ENCODE measurements at places on chromosomes 3 and 15.
A peak's percentile ranks its signal among the peaks of the same experiment; 100 is the strongest.

- DNase-seq: no peak
These were observed 21.9 kb upstream of the USP13 start for GRCh38 chr3:179630753-179631451.

DNA sequence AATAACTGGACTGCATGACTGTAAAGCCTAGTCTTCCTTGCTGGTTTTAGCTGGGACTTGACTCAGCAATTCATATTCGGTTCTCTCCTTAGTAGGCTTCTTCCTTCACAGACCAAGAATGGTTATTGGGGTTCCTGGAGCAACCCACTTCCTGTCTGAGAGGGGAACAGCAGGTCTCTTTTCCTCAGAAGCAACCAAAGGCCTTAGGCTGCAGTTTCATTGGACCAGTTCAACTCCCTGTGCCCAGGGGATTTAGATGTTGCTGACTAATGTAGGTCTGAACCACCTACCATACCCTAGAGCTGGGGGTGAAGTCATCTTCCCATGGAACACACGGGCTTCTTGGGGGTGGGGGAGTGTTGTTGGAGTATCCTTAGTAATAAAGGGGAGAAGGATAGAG is 84.0 kb upstream of the SKOR1 start:
- DNase-seq: no peak

DNA sequence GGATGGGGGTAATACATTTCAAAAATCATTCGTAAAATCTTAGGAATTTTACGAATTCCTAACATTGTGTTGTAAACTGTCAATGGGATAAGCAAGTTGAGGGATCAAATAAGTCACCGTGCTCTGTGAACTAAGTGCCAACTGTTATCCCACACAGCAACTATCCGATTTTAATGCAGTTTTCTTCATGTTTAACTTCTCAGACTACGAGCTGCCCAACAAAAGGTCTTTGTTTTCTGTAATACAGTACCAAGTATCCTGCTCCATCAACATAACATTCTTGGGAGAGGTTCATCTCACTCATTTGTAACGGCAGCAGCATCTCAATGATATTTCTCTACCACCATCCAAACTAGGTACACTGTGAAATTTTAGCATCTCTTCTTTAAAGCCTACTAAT is 654.1 kb upstream of the LMCD1 start:
- DNase-seq: no peak

GRCh38 chr3:184725176-184725719 is 13.4 kb upstream of the MAGEF1 start:
- no peak for DNase-seq

DNA sequence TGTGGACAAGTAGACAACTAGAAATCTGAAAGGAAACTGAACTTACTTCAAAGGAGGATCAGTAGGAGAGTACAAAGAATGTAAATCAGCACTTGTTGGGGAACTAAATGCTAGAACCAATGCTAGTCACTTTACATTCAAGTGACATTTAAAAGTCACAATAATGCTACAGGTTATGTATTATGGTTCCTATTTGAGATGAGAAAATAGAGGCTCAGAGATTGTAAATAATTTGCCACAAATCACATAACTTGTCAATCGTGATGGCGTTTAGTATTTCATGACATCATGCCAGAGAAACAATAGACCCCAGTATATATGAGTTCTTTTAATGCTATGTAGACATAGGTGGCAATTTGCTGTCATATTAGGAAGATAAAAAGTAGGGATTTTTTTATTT is 467.8 kb upstream of the CBLB start:
- DNase-seq: no peak

DNA sequence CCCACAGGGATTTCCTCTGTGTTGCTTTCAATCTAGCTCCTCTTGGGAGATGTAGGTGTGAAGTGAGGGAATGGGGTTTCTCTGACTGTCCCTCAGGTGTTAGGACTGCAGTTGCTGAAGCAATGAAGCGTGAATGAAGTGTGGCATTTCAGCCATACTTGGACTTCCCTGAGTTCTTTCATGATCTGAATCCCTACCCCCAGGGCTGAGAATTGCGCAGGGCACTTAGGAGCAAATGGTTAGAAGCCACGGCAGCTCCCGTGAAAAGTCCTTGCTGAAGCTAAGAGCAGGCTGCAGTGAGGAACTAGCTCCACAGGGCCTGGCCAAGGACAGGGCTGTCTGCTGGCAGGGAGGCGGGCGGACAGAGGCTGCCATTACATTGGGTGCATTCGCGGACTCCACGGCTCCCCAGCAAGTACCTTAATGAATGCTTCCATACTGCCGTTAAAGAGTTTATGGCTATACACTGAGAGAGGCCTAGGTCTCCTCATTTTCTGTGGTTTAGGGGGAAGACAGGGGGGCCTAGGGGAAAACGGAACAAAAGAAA is 69.0 kb upstream of the RAD18 start:
- DNase-seq: no peak

DNA sequence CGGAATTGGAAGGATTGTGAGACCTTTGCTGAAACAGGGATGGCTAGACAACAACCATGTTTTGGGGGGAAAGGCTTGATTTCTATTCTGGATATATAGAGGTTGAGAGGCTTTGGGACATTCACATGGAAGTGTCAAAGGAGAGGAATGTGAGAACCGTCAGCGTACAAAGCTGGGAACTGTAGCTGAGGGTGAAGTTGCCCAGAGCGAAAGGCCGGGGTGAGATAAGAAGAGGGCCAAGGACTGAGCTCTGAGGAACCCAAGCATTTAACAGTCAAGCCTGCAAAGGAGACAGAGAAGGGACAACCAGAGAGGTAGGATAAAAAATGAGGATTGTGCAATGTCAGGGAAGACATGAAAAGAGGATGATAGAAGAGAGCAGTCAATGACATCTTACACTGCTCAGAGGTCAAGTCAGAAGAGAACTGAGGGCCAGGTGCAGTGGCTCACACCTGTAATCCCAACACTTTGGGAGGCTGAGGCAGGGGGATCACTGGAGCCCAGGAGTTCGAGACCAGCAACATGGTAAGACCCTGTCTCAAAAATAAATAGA is 41.5 kb upstream of the RAF1 start:
- DNase-seq: no peak

DNA sequence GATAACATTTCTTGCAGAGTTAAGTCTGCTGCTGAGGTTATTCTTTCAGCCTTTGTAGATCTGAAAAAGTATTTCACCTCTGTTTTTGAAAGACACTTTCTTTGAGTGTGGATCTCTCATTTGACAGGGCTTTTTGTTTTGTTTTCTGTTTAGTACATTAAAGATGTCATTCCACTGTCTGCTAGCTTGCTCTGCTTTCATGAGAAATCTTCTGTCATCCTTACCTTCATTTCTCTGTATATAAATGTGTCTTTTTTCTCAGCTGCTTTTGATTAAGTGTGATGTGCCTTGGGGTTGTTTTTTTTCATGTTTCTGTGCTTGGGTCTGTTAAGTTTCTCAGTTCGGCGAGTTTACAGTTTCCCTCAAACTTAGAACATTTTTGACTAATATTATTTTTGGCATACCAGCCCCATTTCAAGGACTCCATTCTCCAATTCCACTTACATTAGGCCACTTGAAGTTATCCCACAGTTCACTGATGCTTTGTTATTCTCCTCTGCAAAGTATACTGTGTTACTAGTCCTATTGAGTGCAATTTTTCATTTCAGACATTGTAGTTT is 43.9 kb upstream of the CA12 start:
- no peak for DNase-seq

DNA sequence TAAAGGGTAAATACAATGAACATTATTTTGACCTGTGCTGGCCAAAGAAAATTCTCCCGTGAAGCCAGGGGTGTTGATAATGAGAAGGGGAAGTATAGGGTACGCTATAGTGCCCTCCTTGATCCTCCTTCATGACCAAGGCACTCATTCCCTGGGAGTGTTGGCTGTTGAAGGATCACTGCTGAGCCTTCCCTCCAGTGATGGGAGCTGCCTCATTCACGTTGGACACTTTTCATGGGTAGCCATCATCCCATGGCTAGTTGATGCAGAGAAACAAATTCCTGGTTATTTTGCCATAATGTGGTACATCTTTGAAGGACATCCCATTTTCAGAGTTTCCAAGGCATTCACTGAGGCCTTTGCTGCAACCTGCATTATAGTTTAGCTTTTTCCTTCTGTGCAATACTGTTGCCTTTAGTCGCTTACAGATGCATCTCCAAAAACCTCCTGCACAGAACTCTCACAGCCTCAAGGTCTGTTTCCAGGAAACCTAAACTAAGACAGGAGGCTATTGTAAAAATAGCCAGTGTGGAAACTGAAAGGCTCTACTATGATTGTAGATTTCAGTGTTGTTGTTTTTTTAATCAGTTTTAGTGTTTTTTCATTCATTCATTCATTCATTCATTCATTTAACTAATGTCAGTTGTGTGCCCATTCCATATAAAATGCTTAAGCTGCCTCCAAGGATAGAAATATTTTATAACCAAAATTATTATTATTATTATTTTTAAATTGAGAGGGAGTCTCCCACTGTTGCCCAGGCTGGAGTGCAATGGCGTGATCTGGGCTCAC is 40.8 kb downstream of the TGFBR2 start:
- DNase-seq: no peak

GRCh38 chr15:56249092-56249491 is 5.4 kb upstream of the RFX7 start:
- peak; percentile 36 for DNase-seq

DNA sequence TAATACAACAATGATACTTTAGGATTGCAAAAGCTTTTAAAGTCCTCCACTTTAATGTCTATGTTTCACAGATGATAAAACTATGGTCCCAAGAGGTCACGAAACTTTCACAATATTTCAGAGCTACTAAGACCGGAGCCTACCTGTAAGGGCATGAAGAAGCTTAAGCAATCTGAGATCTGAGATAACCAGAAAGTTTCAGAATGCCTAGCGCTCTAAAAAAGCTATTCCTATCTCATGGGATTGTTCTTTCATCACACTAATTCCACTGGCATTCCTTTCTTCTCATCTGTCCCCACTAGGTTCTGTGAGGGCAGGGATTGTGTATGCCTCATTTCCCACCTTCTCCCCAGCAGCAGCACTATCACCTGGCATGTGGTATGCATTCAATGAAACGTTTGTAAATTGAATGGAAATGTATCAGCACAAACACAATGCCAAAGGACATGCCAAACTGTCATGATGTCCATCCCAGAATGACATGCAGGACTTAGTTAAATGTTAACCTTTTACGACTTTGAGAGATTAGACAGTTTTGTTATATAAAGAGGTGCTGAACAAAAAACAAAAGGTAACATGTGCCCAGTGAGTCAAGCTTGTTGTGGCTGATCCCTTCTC is 104.7 kb upstream of the NR2F2 start:
- DNase-seq: no peak

- no peak for DNase-seq
These were observed 25.5 kb upstream of the NUDT16 start for GRCh38 chr3:131356006-131356595.

DNA sequence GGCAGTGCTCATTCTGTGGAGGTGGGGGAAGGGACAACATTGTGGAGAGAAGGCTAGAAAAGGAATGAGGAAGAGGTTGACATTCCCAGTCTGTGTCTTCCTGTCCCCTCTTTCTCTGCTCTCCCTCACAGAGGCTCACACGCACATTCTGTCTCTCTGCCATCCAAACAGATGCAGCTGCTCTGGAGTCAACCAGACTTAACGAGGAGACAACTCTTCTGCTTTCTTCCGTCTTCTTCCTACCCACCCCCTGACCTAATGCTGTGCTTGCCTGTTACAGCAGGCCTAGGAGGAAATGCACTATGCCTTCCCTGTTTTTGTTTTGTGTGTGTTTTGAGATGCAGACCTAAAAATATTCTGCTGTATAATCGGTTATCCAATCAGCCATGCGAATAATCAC is 121.9 kb downstream of the CACNA1D start:
- no peak for DNase-seq

- no peak for DNase-seq
These were observed 11.2 kb downstream of the PPCDC start for GRCh38 chr15:75034615-75035014.

DNA sequence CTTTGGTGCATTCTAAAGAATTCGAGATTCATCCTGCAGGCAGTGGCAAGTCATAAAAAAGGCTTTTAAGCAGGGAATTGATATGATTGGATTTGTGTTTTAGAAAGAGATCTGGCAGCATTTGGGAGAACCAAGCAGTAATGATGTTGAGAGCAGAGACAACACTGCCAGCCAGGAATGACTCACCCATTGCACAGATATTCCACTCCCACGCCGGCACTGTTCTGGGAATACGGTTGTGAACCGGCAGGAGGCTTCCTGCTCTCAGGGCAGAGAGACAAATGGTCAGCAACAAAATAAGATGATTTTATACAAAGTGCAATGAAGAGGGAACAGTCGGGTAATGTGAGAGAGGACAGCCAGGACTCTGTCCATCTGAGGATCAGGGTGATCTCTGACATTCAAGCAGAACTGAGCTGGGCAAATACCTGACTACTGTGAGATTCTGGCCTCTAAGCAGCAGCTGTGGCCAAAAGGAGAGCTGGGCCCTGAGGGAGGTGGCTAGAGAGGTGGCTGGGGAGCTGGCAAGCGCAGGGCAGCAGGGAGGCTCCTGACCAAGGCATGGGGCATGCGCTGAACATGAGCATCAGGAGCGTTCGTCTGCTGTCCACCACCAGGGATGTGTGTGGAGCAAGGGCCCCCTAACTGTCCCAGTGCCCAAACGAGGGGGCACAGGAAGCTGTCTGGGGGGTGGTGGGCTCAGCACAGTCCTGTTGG is 56.1 kb upstream of the PLXNA1 start:
- peak; percentile 12 for DNase-seq

DNA sequence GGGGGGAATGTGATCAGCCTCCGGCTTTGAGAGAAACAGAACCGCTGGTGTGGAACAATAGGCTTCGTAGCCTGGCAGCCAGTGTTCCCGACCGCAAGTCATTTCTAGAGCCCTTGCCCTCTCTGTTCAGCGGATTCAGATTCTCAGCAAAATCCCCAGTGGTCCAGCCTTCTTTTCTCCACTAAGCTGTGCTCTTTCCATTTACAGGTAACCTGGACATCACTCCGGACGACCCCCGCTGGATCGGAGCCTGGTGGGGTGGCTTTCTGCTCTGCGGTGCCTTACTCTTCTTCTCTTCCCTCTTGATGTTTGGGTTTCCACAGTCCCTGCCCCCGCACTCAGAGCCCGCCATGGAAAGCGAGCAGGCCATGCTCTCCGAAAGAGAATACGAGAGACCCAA is 250.6 kb downstream of the SLCO3A1 start:
- DNase-seq: no peak

DNA sequence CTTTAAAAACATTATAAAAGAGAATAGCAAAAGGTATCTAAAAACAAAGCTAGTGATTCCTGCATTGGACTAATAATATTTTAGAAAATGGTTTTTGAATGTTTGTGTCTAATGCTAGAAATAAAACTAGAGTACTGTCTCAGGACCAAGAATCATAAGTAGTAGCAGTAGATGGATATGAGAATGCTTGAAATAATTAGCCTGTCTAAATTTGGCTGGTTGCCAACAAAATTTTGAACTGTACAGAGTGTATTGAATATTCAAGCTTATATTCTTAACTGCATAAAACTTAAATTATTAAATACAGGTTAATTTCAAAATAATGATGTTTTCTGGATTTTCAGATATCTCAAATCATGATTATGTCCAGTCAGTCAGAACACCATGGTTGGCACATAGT is 14.0 kb downstream of the ABHD5 start:
- DNase-seq: no peak

- no peak for DNase-seq
These were observed 11.1 kb upstream of the TBC1D21 start for GRCh38 chr15:73862276-73862675.

- no peak for DNase-seq
These were observed 364.1 kb upstream of the KCNMB2 start for GRCh38 chr3:178172121-178172520.

GRCh38 chr3:186102687-186103086 is 6.2 kb downstream of the ETV5 start:
- no peak for DNase-seq
